NCI-H146 (cell line): ENCODE measurements at places on chromosomes 6 and 20.
A peak's percentile ranks its signal among the peaks of the same experiment; 100 is the strongest.

DNA sequence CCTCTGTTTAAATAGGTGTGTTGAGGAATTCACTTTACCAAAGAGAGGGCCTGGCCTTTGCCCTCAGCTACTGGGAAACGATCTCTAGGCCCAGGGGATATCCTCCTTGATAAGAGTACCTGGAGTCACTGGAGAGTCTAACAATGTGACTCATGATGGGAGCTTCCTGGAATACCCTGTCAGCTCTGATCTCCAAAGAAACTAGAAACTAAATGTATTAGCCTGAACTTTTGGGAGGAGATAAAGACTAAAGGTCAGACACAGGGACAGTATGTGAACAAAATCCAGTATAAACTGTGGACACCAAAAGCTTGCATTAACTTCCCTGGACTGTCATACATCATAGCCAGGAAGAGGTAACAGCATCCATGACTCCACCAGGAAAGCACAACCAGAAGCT lies 148.5 kb downstream of the RNGTT start:
- DNase-seq, result no peak

DNA sequence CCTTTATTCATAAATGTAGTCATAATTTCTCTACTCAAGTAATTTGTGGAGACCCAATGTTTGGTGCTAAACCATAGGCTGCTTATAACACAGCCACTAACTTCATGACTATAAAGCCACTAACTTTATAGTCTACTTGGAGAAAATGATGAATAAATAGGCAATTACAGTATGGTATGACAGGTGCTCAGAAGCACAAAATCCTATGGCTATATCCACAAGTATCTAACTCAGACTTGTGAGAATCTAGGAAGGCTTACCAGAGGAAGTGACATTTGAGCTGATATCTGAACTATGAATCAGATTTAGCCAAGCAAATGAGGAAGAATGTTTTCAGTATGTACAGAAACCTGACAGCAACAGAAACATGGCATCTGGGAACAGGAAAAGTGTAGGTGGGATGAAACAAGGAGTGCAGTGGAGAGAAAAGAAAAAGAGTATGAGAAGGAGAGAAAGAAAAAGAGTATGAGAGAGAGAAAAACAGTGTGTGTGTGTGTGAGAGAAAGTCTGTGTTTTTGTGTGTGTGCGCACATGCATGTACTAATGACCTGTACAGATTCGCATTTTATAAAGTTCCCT lies 59.9 kb downstream of the REV3L start:
- no peak for DNase-seq

DNA sequence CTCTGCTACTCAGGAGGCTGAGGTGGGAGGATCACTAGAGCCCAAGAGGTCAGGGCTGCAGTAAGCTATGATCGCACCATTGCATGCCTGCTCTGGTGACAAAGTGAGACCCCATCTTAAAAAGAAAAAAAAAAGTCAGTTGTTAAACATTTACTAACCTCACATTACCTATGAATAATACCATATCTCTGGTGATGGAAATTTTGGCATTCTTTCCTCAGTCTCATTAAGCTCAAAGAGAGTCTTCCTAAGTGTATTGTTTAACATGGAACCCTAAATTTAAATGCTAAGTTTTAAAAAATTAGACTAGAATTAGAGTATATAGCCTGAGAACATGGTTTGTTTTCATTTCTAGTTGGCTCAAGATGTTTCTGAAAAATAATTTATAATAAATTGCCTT lies 11.3 kb upstream of the BFSP1 start:
- DNase-seq, result no peak

DNA sequence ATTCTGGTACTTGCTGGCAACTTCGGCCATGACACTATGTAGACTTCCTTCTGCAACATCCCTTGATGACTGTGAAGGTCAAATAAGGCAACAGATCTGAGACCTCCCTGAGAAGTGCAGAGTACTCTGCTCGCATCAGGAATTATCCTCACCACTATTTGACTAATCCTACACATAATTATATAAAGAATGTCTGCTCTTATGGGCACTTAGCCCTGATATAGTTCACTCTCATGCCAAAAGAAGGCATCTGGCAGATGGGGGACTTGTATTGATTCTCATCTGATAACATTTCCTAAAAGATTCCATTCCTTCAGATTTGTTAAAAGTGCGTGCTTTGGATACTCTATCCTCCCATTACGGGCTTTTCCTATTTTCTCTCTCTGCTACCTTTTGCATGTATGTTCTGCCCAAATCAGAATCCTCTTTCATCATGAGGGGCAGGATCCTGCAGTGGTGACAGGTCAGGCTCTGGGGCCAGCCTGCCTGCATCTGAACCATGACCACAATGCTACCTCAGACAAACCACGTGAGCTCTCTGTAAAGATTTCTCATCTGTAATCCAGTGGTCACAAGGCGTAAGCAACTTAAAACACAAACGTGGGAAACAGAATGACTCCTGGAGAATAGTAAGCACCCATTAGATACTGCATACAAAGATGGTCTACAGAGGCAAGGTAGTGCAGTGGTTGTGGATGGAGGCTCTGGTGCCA lies 134.0 kb downstream of the GJA10 start:
- no peak for DNase-seq

- DNase-seq, result no peak
These were observed 262.3 kb downstream of the ZNF217 start for GRCh38 chr20:53331151-53331973.

- no peak for DNase-seq
These were observed 53.2 kb downstream of the WDR27 start for GRCh38 chr6:169648617-169649016.

DNA sequence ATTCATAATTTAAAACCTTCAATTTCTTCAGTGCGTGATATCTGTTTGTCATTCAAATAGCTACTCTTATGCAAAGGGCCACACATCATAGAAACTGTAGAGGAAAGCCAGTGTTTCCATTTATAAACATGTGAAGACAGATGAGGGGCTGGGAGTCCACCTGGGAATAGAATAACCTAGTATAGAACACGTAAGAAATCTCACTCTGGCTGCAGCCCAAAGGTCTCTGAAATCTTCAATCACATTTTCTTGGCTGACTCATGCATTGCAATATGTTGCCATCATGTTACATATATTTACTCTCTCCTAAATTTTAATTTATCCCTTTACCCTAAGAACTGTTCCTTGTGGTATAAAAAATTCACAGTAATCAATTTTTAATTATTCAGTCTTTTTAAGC lies 123.2 kb downstream of the ELOVL4 start:
- DNase-seq, result no peak

GRCh38 chr20:61841966-61842365 lies 223.7 kb downstream of the TAF4 start:
- no peak for DNase-seq

GRCh38 chr6:75568965-75569364 lies 32.7 kb upstream of the SENP6 start:
- no peak for DNase-seq

- DNase-seq, result no peak
These were observed 38.7 kb downstream of the KAT14 start for GRCh38 chr20:18176318-18176785.

DNA sequence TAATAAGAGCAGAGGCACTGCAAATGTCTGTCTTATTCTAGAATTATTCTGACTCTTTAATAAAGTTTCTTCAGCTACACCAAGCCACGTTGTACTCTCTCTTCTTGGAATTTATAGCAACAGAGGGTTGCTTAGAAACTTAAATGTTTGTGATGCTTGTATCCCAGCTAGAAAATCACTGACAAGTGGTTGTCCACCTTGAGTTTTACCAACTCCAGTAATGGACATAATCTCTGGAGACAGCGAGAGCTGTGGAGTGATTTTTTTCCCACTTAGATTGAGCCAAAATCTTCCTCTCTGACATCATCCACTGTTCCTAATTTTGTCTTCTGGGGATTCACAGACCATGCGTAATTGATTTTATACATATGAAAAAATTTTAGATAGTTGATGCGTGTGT lies 8.0 kb downstream of the ECT2L start:
- DNase-seq, result no peak

- DNase-seq, result no peak
These were observed 7.4 kb downstream of the PERP start for GRCh38 chr6:138099832-138100231.

DNA sequence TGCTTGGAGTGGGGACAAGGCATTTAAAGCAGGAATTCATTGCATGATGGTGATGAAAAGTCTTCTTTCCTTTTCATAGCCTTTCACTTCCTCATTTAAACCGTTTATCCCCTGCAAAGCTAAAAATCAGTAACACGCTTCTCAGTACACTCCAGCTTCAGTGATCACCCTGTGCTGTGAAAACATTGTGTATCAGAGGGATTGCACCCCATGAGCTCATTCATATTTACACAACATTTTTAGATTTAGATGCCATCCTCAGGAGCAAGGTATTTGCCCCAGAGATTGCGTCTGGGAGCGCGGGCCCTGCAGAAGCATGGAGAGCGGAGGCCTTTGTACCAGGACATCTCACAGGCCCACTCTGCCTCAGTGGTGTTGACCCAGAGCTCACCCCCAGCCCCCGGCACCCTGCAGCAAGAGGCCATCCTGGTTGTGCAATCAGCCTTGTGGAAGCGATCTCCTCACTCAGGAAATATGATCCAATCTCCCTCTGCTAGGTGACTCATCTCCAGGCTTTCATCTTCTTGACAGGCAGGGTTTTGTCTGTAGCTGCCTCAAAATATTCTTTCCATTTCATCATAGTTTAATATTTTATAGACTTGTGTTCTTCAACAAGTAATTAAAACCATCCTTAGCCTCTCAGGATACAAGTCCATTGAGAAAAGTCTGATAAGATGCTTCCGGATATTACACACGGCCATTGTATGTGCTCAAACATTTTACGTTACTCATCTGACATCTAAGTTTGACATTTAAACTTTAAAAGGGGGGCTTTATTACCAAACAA lies 38.9 kb upstream of the THBS2 start:
- DNase-seq, result peak; percentile 43

GRCh38 chr6:55777469-55777868 lies 97.9 kb downstream of the BMP5 start:
- no peak for DNase-seq

DNA sequence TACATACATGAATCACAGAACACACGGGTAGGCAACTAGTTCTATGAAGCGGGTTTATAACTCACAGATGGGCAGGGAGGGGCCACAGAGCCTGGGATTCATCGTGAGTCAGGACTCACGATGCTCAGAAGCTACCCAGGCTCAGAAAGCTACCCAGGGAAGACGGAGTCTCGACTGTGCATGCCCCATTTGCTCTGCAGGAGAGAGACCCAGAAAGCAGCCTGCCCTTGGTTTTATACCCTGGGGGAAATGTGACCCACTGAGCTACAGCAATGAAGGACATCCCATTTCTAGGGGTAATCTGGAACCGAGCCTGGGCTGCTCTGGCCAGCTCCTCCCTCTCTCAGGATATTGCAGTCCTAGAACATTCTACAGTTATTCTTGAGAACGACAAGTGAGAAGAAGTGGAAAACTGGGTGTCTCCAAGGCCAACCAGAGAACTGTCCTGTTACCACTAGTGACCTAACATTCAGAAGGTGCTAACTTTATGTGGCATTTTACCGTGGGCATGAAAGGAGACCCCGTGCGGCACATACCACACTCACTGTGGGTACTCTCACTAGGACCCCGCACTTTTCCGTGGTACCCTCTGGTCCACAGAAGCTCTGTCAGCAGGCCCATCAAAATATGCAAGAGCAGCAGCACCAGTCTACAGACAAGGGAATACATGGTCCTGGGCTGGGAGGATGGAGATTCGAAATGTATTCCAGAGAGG lies 201.9 kb upstream of the PMEPA1 start:
- DNase-seq, result no peak

DNA sequence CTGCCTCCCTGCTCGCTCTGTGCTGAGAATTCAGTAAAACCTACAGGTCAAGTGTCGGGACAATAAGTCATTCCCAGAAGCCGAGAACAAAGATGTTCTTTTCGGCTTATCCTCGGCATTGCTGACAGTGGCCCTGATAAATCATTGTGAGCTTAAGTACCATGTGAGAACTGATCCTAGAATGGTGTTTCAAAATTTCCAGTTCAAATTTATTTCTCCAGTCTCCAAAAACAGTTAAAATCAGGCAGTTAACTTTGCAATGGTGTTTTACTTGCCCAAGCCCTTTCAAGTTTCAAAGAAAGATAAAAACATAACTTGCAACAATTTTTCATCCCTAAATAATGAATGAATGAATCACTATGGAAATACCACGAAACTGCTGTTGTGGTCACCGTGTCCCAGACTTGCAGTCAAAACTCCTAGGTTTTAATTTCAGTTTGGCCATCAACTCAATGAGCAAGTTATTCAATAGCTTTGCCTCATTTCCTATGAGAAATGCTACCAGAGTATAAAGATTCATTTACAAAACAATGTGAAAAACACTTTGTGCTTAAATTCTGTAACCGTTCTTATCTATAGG lies 4.3 kb downstream of the ATP5F1E start:
- no peak for DNase-seq

- no peak for DNase-seq
These were observed 351.9 kb upstream of the PRND start for GRCh38 chr20:4369798-4370124.

GRCh38 chr6:118187568-118188164 lies 280.6 kb downstream of the SLC35F1 start:
- no peak for DNase-seq

GRCh38 chr6:133428295-133428694 lies 187.1 kb downstream of the EYA4 start:
- DNase-seq, result no peak

- DNase-seq, result no peak
These were observed 101.9 kb upstream of the MOCS1 start for GRCh38 chr6:40036186-40036585.

DNA sequence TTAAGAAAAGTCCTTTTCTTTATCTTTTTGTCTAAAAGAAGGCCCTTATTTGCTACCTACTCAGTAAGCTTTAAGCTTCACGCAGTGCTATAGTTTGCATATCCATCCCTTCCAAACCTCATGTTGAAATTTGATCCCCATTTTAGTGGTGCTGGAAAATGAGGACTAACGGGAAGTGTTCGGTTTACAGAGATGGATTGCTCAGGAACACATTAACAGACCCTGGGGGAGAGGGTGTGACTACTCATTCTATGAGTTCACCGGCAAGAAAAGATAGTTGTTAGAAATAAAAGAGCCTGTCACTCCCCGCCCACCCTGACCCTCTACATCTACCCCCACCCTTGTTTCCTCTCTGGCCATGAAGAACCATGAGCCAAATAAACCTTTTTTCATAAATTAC lies 546.2 kb downstream of the MEI4 start:
- no peak for DNase-seq

- no peak for DNase-seq
These were observed 1.0 kb downstream of the BFSP1 start for GRCh38 chr20:17530153-17530552.

GRCh38 chr6:72677740-72678139 lies 55.9 kb downstream of the KCNQ5 start:
- no peak for DNase-seq

GRCh38 chr6:105484238-105485161 lies 81.6 kb upstream of the PREP start:
- peak; percentile 5 for DNase-seq

- DNase-seq, result no peak
These were observed 295.5 kb upstream of the ADGRB3 start for GRCh38 chr6:68339488-68340131.
